CD4-positive, alpha-beta T cell treated with Interleukin-17A for 4 hours (primary cell): ENCODE measurements at places on chromosomes 3 and 15.

DNA sequence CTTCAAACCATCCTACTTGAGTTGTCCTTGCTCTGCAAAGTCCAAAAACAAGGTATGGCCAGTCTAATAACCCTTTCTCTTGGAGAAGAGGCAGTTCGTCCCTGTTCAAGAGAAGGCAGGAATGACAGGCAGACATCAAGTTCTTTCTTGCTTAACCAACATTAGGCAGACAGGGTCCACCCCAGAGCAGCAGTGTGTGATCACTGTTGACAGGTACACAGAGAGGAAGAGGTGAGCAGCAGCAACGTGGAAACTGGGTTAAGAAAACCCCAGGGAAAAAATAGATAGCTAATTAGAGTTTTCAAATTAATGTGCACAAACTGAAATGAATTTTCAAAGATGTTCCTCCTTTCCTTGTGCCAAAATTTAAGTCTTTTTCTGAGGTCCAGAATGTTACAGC is 48.2 kb downstream of the TNIK start:
- no peak for DNase-seq

- DNase-seq, result no peak
These were observed 158.0 kb downstream of the CLSTN2 start for GRCh38 chr3:140092848-140093536.

DNA sequence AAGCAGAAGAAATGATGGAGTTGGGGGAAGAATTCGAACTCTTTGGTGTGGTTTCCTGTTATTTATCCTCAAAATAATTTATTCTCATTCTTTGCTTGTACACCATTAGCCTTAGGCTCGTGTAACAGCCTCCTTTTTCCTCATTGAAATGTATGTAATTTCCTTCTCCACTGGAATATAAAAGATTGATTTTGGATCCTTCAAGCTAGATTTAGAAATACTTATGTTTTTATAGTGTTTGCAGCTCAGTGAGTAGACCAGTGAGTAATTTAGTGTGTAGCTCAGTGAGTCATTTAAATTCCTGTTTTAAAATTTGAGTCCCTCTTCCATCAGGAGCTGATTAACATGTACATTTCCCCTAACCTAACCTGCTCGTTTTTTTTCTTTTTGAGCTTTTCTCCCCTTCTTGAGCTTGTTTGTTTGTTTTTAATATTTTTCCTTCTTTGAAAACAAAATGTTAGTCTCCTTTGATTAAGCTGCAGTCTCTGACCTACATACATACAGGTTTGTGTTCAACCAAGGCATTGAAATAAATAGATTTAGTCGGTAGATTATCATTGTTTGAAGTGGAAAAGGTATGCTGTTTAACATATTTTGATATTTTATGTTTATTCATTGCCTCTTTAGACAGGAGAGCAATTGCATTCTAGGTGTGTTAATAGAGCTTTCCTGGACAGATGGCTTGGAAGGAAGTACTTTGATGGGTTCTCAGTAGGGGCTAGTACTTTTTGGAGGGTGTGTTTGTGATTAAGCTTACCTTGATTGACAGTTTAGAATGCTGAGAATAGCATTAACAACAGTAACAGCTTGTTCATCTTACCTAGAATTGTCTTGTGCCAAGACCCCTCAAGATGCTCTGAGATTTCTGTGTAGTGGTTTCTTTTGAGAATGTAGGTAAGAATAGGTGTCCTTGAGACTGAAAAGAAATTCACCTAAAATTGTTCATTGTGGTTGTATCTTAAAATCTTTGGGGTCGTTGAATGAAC is 5.9 kb downstream of the USP3 start:
- DNase-seq, result no peak

- no peak for DNase-seq
These were observed 188.9 kb upstream of the ATP10A start for GRCh38 chr15:26051761-26052675.

GRCh38 chr15:83158393-83158792 is 49.2 kb downstream of the HDGFL3 start:
- no peak for DNase-seq

GRCh38 chr3:126951561-126951960 is 31.4 kb upstream of the PLXNA1 start:
- DNase-seq, result no peak

DNA sequence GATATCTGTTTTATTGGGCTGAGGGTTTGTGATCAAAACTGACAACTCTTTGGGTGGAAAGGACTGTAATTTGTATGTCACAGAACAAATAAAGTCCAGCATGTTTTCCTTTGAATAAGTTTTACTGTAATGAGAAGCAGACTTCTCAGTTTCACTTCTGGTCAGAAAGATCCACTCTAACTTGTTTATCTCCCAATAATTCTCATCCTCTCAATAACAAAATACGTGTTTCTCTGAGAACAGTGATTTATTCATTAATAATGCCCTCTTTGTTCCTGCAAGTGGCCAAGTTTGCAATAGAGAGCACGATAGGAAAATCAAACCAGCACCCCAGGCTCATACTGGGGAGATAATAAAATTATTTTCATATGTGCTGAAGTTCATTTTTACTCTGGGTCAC is 190.6 kb downstream of the CNTN3 start:
- DNase-seq, result no peak
